ENCODE measurements at places on chromosomes 6 and 20.
A peak's percentile ranks its signal among the peaks of the same experiment; 100 is the strongest.

DNA sequence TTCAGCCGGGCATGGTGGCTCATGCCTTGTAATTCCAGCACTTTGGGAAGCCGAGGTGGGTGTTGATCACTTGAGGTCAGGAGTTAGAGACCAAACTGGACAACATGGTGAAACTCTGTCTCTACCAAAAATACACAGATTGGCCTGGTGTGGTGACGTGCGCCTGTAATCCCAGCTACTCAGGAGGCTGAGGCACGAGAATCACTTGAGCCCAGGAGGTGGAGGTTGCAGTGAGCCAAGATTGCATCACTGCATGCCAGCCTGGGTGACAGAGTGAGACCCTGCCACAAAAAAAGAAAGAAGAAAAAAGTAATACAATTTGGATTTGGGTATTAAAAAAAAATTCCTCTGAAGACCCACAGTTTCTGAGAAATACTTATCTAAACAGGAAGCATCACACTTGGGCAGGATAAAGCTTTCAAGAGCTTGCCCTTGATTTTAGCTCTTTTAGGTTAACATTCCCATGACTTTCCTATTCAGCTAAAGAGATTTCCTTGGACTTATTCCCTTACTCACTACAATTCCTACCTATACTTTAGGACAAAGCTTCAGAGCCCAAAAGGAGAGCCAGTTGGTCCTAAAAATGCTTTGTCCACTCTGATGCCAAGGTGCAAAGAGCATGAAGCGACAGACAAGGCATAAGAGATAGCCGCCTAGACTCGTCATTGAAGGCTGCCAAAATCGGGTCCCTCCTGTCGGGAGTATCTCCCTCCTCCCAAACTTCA lies 1.9 kb downstream of the ELOVL2 start:
- no peak for DNase-seq

DNA sequence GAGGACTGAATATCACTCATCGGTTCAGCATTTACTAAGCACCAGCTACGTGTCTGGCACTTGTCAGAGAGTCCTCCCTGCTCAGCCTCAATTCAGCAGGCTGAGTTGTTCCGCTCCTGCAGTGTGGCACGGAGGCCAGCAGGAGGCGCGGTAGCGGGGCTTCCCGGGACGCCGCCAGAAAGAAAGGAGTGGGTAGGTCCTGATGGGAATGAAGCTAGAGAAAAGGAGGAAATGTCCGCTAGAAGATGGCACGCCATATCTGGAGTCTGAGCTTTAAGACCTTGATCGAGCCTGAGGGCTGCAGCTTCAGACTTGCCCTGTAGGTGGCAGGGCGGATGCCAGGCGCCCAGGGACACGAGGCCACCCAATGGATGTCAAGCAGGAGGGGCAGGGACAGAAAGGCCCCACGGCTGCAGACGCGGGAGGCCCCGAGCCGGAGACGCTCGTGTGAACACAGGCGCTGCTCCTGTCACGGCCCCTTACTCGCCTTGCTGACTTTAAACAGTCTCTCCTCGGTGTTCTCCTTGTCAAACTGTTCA lies 18.7 kb downstream of the SERPINB6 start:
- peak; percentile 44 for DNase-seq

GRCh38 chr20:6852478-6852877 lies 85.0 kb downstream of the BMP2 start:
- no peak for DNase-seq

- peak; percentile 23 for DNase-seq
Measured at GRCh38 chr6:27505209-27506027, 32.5 kb upstream of the ZNF184 start.

DNA sequence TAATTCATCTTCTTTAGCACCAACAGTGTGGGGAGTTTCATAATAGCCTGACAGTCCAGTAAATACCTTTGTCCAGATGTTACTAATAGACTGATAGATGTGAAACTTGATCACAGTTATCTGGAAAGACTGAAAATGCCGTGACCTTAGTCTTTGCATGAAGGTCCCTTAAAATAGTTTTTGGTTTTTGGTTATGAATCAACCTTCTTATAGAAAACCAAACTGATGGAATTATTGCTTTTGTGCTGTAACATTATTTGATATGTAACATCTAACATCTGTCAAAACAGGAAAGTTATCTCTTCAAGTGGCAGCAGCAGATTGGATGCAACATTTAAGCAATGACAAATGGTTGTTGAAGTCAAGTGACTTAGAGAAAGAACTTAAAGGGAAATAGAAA lies 190.4 kb downstream of the DOK5 start:
- no peak for DNase-seq

DNA sequence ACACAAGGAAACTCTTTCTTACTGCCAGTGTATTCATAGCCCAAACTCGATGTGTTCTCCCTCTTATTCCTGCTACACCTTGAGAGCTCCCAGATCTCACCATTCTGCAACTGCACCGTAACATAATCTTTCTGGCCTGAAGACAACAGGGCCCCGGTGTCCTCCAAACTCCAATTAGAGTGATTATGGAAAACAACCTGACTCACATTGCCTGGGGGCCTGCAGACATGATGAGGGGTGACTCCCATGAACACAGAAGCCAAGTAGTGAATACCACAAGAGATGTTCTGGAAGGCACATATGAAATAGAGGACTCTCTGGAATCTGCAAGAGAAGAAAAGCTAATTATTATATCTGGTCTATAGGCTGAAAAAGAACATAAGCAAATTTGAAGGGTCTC lies 19.7 kb downstream of the SLC22A16 start:
- DNase-seq = no peak

DNA sequence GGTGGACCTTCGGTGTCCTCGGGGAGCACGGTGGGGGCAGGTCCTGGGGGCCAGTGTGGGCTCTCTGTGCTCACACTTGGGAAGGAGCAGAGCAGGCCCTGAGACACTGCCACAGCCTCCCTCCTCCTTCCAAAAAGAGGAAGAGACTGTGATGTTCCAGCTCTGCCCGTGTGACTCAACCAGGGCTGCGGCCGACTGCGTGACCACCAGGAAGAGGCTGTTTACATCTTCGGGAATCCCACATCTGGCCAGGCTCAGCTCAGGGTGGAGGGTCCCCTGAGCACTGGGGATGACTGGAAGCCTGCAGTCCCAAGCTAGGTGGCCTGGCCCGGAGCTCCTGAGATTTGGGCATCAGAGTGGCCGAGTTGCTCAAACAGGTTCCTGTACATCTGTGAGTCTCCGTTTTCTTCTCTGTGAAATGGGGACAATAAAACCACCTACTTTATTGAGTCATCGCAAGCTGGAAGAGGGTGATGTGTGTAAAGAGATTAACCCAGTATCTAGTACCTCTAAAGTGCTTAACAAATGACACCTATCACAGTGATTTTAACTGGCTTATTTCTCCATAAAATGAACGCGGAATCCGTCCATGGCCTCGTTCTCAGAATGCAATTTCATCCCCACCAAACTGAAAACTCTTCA lies 242.1 kb downstream of the DLL1 start:
- no peak for DNase-seq

DNA sequence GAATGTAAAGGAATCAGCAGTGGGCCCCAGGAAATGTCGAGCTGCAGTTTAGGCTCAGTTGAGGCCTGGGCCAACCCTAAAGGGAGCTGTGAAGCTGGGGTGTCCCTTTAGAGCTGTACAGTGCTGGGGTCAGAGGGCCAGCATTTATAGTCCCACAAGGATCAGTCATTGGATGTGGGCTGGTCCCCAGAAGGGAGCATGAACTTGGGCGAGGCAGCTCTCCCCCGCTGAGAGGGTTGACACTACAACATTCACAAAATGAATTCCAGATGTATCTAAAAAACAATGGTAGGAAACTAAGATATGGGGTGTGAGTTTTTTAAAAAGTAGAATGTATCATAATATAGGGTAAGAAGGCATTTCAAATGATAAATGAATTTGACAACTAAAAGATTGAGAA lies 29.7 kb upstream of the TMX4 start:
- DNase-seq = no peak

DNA sequence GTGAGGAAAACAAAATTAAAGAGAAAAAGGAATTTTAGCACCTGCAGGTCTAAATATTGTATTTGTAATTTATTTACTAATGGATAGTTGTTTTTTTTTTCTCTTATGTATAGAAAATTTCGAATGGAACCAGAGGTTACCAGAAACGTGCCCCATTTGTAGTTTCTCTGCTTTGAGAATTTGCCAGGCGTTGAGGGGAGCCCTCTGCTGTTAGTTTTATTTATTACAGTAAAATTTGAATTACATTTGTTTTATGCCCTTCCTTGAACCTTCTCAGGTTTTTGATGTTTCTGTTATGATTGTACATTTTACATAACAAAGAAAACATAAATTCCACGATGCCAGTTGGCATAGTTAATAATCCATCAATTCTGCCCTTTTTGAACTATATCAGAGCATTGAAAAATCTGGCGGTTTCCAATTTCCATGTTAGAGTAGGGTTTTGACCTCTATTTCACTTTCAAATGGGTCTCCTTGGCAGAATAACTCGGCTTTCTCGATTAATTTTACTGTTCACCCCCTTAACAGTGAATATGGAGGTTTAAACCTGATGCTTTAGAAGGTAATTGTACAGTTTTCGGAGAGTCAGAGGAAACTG lies 35.1 kb upstream of the RFPL4B start:
- DNase-seq = no peak

- no peak for DNase-seq
Measured at GRCh38 chr20:25145131-25145530, 50.4 kb upstream of the ENTPD6 start.

- DNase-seq = peak; percentile 11
Measured at GRCh38 chr20:32762754-32763201, 593 bp downstream of the DNMT3B start.

DNA sequence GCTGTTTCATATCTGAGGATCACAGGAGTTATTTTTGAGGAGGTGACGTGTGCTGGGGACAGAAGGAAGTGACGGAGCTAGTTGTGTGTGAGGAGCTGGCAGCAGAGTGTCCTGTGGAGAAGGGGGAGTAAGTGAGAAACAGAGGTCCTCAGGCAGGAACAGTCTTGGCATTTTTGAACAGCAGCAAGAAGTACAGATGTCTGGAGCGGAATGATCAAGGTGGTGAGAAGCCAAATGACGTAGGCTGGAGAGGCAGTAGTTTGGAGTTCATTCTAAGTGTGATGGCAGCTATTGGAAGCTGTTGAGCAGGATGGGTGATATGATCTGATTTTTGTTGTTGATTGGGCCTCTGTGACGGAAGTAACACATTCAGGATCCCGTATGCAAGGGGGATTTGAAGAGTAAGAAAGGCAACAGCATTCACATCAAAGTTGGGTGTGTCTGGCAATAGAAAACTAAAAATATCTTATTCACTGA lies 52.3 kb downstream of the SOBP start:
- DNase-seq = no peak

DNA sequence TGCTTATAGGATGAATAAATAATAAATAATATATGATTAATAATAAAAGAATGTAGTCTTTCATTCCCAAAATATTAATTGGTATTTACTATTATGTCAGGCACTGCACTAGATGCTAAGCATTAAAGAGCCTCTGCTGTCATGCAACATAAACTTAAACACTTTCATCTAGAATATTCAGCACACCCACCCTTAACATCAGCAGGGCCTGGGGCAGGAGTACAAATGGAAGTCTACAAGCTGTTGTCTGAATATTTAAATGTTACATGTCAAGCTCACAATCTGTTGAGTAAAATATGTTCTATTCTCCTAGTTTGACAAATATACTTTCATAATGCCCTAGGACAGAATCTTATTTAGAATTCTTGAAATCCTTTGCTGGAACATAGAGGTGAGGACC lies 395.1 kb downstream of the EPM2A start:
- DNase-seq = no peak

DNA sequence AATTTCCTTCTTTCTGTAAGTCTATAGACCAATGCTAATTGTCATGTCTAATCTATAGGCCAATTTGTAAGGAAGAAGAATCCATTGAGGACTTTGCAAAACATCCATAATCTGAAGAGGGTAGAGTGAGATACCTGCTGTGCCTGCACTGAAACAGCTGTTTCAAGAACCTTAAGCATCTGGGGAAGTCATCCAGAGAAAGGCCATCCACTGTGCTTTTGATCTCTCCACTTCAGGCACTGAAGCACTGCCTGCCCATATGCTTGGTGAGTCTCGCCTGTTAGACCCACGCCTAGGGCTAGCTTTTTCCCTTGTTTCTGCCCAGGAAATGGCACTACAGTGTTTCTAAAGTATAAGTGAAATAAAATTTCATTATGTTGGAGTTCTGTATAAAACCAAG lies 921.8 kb upstream of the EPHA7 start:
- DNase-seq = no peak

DNA sequence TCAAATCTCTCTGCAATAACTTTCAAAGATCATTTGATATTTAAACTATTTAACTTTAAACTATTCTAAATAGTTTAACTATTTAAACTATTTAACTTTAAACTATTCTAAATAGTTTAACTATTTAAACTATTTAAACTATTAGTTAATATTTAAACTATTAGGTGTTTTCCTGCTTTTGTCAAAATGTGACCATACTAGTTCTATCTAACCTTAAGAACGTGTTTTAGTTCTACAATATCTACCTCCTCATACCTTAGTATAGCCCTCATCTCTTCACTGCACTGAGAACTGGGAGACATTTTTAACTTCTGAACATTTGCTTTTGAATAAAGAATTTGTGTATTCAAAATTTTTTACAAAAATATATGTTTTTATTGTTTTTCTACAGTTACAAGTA lies 429.1 kb downstream of the ADGRB3 start:
- DNase-seq = no peak

DNA sequence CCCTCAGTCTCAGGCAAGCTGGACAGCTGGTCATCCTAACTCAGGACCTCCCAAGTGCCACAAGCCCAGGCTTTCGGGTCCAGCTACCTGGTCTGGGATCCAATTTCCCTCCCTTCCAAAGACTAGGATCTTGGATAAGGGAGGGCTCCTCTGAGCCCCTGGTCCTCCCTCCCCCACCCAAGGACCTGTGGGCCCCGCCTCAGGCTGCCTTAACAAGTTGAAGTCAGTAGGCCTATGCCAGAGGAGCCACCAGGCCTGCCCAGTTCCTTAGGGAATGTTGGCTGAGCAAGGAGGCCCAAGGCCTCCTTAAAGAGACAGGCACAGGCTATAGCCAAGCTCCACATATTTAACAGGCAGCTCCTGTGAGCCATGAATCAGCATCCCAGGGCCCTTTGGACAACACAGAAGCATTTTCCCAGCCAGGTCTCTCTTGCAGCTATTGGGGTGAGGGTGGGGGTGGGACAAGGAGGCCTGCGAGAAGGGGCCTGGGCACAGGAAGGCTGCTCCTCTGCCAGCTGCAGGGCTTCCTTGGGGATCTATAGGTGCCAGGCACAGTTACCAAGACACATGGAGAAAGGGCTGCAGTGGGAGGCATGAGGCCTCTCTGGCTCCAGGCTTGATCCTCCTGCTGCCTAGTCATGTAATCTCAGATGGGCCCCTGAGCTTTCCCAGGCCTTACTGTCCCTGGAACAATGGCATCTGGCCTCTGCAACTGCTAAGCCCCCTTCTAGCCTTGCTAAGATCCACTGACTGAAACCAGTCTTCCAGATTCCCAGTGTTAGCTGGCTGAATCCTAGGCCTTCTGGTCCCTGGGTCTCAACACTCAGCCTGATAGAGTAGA lies 27.4 kb upstream of the NOL4L start:
- DNase-seq = no peak

- DNase-seq = no peak
Measured at GRCh38 chr6:107767637-107768036, 56.5 kb downstream of the SCML4 start.

Measured in activated effector memory CD4-positive, alpha-beta T cell treated with Interleukin-2 at 50 U/mL for 16 hours (primary cell).